Stimulated activated CD8-positive, alpha-beta memory T cell treated with anti-CD3 and anti-CD28 coated beads, Interleukin-2, amount 100 ng/mL, for 1 hour (primary cell): ENCODE measurements at places on chromosomes 5 and 9.

DNA sequence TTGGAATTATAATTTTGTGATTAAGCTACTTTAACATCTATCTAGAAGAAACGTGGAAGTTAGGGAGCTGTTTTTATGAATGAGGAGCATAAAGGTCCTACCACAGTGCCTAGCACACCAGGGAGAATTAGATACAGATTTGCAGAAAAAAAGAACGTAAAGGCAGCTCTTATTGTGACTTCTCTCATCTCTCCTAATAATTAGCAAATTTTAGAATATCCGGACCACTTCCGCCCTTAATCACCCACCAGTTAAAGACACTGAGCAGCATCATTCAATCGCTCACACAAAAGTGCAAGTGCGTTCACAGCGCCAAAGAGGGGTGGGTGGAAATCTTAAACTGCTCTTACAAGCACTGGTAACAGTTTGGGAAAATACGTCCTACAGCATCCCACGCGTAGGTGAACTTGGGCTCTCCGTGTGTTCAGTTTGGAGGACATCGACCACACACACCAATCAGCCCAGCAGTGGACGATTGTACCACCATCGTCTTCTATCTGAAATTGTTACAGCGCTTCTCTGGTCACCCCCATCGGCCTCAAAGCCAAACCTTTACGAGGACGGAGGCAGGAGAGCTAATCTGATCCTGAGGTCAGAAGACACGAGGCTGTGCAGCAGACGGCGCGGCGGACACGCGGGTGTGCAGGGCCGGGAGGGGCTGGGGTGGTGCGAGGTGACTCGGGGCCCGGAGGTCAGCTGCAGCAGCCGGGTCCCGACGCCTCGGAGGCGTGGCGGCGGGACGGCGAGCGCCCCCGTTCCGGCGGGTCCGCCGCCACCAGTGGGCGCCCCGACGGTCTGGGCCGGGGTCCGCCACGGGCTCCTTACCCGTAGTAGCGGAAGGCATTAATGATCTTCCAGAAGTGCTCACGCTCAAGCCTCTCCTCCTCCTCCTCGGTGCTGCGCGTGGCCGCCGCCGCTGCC is 646 bp downstream of the CARNMT1 start:
- no peak for DNase-seq

GRCh38 chr5:76086095-76086494 is 2.9 kb downstream of the SV2C start:
- no peak for DNase-seq

DNA sequence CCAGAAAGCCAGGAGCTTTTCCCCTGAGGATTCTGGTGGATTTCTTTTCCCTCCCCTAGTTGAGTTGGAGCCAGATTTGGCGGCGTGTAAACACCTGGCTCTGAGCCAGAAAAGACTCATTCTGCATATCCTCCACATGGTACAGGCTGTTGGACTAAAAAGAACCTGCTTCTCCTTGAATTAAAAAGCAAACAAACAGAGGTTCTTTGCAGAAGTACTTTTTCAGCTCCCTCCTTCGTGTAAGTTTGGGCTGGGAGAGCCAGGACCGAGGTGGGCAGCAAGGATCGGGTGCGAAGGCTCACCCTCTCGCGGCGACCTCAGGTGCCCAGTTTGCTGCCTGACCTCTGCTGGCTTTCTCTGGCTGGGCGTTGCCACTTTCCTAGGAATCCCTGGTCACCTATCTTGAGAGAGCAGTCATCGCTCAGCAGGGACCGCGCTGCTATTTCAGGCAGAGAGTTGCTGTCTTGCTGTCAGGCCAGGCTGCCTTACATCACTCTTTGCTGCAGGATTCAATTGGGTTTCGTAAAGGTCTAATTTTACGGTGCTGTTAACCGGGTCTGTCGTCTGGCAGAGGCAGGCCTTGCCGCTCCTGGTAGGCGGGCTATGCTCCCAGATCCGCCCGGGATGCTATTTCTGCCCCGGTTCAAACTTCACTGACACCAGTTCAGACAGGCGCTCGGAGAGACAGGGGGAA is 3.2 kb downstream of the PAPPA start:
- no peak for DNase-seq

- no peak for DNase-seq
Observed at GRCh38 chr5:165620394-165620793, 2115.0 kb downstream of the MAT2B start.

- no peak for DNase-seq
Observed at GRCh38 chr5:169331292-169331852, 30.4 kb upstream of the SLIT3 start.

DNA sequence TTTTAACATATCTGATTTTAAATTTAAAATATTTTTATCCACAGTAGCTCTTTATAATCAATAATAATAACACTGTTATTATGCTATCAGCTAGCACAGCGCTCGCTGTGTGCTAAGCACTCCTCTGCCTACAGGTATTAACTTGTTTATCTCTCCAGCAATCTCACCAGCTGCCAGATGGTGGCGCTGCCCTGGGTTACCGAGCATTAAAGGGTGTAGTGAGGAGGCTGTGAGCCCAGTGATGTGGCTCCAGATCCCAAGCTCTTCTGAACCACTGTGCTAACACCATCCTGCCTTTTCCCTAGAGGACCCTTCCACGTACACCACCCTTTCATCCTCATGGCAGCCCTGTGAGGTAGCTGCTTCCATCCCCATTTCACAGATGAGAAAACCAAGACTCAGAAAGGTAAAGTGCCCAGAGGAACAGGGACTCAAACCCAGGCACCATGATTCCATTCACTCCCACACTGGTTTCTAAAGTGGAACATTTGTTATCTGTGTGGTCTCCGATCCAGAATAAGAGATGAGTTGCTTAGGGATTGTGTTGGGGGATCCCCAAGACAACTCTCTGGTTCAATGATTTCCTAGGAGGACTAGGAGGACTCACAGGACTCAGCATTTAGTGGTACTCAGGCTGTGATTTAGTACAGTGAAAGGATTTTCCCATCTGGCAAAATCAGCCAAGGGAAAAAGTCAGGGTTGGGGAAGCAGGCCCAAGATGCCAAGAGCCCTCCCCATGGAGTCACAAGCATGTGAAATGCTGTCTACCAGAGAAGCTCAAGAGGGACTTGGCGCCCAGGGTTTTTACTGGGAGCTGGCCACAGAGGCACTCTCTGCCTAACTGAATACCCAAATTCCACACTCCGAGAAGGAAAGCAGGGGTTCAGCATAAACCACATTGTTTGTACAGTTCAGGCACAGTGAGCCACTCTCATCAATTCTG is 7.0 kb downstream of the IGFBPL1 start:
- no peak for DNase-seq

GRCh38 chr5:35867998-35868397 is 11.3 kb downstream of the IL7R start:
- no peak for DNase-seq

DNA sequence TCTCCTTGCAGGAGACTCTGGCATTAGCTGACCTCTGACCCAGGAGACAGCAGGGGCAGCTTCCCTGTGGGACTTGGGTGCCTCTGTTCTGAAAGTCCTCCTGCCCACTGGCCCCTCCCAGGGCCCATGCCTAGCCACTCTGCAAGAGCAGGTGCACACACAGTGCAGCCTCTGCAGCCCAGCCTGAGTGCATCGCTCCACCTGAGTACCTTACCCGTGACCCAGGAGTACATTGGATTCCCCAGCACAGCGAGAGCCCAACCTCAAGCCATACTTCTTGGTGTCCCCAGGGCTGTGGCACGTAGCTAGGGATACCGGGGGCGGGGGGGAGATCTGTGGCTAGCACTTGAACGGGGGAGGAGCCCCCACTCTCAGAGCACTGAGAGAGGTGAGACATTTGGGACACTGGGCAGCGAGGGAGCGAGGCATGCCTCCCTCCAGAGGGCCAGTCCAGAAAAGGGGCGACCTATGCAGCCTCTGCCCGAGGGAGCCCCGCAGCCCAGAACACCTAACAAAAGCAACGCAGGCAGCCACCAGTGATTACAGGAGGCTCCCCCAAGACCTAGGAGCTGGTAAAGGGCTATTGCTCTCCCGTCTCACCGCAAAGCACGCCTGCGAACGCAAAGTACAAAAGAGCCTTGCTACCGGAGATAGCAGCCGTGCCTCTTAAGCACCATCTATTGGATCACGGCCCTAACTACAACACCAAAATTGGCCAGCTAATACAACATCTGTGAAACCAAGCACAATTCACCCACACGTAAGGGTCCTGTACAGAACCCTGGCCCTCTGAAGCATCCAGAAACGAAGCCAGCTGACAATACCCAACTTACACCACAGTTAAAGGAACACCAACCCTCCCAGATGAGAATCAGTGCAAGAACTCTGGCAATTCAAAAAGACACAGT is 826 bp upstream of the PRDM9 start:
- DNase-seq, result no peak

DNA sequence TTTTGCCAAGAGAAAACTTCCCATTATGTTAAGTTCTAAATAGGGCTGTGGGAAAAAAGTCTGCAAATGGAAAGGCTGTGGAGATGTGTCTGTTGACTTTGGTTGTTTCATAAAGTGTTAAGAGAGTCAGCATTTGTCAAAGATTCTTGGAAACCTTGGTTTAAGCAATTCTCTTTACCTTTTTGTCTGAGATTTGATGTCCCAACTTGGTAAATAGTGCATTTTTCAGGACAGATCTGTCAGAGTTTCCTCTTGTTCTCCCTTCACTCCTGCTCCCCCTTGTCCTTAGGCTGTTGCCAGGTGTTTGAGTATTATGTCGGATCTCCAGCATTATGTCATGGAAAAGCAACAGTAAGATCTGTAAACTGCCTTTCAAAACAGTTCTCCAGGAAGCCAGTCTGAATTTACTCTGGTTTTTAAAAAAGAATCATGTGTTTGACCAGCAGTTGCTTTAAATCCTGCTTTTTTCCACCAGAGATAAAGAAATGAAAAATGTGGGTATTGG is 79.1 kb upstream of the ADAMTSL1 start:
- no peak for DNase-seq

DNA sequence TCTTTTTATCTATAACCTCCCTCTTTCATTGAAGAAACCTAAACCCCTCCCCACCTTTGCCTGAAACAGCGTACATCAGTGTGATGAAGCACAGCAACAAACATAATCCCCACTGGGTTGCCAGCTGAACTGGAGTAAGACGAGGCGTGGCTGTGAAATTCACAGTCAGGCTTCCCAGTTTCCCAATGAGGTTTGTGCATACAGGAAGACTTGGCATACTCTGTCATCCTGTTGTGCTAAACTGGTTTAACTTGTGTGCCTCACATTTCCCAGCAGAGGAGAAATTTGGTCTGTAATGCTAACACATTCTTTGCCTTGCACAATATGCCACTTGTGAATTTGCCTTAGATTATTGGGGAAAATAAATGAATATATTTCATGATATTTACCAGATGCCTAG is 121.5 kb downstream of the SV2C start:
- no peak for DNase-seq

DNA sequence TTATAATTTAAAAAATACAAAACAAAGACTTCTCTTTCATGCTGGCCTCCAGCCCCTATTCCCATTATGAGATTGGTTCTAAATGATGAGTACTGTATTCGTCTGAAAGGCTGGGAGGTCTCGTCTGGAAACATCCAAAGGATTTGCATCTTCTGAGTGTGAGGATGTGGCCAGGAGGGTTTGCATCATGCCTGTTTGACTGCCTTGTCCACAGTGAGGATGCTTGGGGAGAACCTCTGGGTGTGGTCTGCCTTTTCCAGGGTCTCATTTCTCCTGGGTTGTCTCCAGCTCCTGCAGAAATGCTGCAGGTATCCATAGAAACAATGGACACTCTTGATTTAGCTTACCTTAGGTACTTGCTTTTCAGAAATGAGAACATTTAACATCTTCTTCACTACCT is 26.4 kb upstream of the CXCL14 start:
- no peak for DNase-seq

GRCh38 chr9:72661401-72662135 is 140.2 kb downstream of the TMC1 start:
- DNase-seq, result no peak

DNA sequence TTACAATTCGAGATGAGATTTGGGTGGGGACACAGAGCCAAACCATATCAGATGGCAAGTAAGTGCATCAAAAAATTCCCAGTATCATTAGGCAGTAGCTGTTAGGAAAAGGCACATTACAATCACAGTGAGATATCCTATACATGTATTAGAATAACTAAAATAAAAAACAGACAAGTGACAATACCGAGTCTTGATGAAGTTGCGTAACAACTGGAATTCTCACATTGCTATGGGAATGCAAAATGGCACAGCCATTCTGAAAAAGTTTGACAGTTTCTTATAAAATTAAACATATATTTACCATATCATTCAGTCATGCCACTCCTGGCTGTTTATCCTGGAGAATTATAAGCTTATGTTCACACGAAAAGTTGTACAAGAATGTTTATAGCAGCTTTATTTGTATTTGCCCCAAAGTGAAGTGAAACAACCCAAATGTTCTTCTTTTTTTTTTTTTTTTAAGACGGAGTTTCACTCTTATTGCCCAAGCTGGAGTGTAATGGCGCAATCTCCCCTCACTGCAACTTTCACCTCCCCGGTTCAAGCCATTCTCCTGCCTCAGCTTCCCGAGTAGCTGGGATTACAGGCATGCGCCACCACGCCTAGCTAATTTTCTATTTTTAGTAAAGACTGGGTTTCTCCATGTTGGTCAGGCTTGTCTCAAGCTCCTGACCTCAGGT is 93.1 kb upstream of the TLE1 start:
- DNase-seq, result no peak

GRCh38 chr5:62627121-62627520 is 48.5 kb downstream of the LRRC70 start:
- DNase-seq, result no peak

- DNase-seq, result no peak
Observed at GRCh38 chr5:132012371-132013005, 1.0 kb upstream of the ACSL6 start.
